M059J (cell line): ENCODE measurements at places on chromosomes 1 and 21.

GRCh38 chr1:218970397-218970990 lies 203.2 kb upstream of the LYPLAL1 start:
- DNase-seq, result no peak

DNA sequence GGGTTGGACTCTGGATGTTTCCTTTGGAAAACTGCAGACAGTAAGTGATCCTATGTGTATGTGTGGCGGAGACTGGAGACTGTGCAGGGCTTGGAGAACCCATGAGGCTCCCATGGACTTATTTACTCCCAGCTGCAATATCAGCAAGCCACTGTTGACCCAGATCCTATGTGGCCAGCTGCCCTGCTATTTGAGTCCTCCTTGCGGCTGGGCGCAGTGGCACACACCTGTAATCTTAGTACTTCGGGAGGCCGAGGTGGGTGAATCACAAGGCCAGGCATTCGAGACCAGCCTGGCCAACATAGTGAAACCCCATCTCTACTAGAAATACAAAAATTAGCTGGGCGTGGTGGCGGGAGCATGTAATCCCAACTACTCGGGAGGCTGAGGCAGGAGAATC lies 83.5 kb downstream of the TLR5 start:
- DNase-seq, result no peak

DNA sequence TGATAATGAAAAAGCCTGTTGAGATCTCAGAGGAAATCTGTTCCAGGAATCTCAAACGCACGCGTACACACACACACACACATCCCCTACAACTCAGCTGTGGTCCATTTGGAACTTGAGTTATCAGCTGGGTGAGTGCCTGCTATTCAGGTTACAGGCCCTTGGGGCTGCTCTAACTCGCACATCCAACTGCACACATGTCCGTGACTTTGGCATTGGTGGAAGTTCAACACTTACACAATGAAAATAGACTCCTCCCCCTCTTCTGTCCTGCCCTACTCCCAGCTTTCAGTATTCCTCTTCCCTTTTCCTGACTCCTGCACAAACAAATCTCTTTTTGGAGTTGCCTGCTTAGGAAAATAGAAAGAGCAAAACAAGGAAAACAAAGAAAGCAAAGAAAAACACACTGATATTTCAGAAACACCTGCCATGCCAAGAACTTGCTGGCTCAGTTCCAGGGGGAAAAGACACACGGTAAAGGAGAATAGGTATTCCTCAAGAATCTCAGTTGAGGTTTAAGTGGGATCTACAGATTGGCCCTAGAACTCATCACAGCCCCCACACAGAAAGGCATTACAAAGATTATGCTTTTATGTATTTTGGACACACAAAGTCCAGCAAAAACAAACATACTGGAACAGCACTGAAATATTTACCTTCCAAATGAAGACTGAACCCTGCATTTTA lies 140.9 kb downstream of the TGFBR3 start:
- no peak for DNase-seq

- DNase-seq, result peak; percentile 80
Measured at GRCh38 chr1:63663301-63663700, 70.1 kb downstream of the PGM1 start.

DNA sequence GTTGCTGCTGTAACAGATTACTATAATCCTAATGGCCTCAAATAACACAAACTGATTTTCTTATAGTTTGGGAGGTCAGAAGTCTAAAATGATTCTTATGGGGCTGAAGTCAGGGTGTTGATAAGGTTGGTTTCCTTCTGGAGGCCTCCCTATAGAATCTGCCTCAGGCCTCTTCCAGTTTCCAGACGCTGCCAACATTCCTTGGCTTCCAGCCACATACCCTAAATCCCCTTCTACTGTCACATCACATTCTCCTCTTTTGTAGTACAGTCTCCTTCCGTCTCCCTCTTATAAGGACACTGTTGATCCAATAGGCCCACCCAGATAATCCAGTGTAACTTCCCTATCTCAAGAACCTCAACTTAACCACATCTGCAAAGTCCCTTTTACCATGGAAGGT lies 145.3 kb upstream of the NCAM2 start:
- DNase-seq, result no peak

GRCh38 chr1:182783068-182783467 lies 6.5 kb upstream of the NPL start:
- DNase-seq, result no peak

DNA sequence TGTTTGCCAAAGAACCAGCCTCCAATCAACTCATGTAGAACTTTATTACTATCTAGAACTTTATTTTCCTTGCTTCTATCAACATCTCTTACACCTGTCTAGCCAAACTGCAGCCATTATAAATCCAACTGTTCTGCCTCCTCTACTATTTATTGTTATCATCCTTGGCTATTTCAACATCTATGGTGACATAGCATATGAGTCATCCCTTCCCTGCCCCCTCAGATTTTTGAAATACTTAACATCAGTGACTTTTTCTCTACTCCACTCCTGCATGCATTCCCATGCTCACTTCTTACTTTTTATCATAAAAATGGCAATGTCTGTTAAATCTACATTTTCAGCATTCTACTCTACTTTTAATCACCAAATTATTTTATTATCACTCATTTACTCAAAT lies 544.9 kb upstream of the NEGR1 start:
- peak; percentile 5 for DNase-seq

- peak; percentile 88 for DNase-seq
Measured at GRCh38 chr1:31789259-31790065, 25.3 kb upstream of the ADGRB2 start.

DNA sequence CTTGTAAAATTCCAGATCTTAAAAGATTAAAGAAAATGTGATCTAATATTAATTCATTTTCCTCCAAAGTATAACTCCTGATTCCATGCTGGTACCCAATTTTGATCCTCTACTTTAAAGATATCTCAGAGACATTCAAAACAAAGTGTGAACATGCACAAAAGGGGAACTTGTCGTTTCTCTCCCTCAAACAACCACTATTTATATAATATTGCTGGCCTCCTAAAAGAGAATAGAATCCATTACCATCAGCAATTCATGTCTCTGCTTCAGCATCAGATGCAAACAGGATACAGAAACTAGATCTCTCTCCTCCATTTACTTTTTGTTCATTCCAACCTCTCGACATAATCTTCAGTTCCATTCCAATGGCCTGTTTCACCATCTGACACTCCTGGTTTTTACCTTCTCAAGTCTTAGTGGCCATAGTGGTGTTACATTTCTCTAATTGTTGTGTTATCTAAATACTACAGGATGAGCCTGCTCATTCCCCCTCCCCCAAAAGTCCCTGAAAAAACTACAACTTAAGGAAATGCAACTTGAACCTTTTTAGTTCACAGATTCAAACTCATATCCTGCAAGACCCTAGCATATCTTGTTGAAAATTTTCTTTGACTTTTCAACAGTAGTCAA lies 4.1 kb downstream of the NRIP1 start:
- DNase-seq, result peak; percentile 34

DNA sequence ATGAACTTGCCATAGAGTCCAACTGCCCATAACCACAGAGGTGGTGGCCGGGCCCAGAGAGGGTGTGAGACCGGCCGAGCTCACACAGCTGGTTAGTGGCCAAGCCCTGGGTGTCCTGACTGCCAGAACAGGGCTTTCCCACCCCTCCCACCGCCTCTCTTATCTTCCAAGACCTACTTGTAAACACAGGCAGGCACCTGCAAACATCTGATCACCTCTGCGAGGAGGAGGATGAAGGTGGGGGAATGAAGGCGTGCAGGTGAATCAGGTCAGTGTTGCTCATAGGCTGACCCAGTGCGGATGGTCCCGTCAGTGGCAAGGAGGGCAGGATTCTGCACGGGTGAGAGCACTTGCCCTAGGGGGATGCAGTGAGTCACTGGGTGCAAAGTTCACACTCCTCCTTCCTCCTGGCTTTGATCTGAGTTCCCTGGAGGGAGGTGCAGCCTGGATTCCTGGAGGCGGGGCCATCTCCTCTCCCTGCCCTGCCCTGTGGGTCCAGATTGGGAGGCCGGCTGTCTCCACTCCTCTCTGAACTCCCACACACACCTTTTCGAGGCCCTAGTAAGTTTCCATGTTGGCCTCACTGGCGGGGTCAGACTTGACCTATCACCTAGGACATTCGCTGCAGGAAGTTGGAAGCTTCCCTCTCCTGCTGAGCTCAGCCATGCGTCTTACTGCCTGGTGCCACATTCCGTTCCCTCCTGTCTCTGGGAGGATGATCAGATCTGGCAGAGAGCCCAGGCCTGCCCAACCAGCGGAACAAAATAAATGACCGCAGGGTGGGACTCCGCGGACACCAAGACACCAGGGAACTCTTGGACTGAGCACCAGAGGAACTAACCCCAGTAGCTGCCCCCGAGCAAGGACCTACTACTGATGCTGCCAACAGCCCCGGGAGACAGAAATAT lies 7.3 kb downstream of the UQCRHL start:
- peak; percentile 96 for DNase-seq

- DNase-seq, result peak; percentile 98
Measured at GRCh38 chr1:8122477-8123407, 96.6 kb upstream of the ERRFI1 start.

DNA sequence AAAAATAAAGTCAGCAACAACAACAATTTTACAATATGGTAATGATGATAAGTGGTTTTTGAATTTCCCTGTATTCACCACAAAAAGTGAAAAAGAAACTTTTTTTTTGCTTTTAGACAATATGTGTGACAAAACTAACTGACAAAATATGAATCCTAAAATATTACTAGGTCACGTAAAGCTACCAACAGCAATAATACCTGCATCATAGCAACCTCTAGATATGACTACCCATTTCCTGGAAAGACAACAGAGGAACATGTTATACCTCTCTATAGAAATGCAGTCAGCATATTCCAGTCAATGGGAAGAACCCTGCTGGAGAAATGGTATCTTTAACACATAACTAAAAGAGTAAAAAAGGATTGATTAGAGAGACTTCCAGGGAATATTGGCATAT lies 73.7 kb downstream of the PDE4B start:
- DNase-seq, result no peak

DNA sequence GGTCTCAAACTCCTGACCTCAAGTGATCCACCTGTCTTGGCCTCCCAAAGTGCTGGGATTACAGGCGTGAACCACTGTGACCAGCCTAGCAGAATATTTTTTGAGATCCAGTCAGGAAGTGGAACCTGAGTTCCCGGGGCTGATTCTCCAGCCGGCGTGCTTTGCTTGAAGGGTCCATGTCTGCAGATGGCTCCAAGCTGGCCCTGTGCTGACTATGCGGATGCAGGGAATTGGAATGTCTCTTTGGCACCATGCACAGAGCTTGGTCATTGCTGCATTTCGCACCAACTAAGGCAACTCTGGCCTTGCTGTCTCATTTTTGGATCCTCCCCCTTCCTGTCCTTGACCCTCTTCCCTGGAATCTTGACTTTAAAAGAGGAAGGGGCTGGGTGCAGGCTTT lies 28.1 kb downstream of the ARHGEF10L start:
- DNase-seq, result no peak

DNA sequence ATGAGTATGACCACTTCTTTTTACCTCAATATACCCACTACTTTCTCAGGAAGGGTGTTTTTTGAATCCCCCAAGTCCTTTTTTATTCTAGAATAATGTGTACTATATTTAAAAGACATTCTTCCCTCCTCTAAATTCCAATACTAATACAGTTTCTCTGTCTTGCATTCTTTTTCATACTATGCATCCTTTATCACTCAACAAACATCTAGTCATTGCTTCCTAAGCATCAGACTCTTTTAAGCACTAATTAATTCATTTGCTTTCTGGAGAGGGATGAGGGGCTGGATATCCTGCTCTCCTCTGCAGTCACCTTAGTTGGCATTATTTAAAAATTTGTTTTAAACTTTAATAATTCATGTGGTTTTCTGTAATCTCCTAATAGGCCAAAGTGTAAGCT lies 838.8 kb downstream of the KCNT2 start:
- no peak for DNase-seq

DNA sequence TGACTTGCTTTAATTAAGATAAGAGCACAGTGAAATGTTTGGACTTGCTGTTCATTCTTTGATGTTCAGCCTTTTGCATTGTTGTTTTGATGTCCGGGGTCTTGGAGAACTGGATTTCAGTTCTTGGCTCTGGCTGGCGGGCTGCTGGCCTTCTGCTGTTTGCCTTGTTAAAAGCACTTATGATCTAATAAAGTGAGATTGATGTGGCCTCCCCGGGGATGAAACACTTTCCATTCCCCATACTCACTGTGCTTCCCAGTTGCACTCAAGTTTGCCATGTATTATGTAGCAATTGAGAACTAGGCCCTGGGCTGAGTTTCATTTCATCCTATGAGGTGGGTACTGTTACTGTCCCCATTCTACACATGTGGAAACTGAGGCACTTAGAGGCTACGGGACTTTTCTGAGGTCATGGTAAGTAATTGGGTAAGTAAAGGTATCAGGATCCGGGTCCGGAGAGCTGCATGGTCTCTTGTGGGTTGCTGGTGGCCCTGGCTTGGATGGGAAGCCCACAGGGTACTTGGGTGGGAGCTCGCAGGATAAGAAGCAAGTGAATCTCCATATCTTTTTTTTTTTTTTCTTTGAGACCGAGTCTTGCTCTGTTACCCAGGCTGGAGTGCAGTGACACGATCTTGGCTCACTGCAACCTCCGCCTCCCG lies 127.7 kb upstream of the ZBTB40 start:
- DNase-seq, result no peak

DNA sequence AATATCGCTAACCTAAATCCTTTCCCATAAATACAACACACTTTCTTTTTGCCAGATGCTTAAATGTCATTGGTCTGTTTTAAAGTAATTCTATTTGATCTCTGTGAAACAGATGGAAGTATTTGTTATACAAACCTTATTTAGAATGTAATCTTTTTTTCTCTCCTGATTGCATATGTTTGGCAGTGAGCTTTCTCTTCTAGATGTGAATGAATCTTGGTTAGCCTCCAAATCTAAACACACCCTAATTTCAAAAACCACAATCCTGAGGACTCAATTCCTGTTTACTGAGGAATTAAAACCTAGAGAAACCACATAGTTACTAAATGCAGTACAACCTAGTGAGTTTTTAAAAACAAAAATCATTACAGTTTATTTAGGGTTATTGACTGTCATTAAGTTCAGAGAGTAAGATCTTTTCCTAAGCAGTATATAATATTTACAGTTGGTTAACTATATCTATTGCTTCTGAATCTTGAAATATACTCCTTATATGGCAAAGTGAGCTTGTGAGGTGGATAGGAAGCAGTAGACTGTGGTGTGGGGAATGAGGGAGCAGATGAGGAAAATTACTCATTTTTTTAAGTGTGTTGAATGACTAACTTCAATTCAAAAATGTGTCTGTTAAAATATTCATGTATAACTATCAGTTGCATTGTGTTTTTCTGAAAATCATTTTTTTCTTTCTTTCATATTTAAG lies 218.7 kb downstream of the FMN2 start:
- peak; percentile 81 for DNase-seq
